ENCODE measurements at places on chromosomes 3 and 15.

DNA sequence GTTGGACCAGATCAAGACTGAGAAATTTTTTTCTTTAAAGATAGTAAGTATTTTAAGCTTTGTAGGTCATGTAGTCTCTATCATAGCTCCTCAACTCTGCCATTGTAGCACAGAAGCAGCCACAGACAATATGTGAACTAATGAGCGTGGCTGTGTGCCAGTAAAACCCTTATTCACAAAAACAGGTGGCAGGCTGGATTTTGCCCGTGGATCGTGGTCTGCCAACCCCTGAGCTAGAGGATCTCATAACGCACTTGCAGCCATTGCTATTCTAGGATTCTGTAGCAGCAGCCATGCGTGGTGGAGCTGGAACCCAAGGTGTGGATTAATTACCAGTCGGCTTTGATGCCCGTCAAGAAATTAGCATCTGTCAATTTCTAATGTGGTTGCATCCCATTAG lies 68.7 kb upstream of the PLXNA1 start:
- DNase-seq, result no peak

DNA sequence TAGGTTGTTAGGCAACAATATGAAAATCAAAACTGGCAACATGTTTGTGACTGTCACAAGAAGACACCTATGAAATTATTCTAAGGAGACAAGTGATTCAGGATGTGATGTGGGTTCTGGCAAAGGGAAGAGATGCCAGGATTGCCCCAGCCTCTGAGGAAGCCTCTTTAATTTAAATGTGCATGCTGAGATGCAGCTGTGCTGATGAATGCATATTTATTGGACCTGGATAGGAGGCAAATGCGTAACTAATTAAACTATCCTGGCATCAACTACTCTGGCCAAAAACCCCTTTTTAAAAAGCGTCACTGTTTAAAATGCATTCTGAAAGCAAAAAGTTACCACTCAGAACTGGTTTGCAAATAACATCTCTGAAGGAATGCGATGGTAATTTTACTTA lies 176.5 kb upstream of the DPH6 start:
- DNase-seq, result no peak

- no peak for DNase-seq
Observed at GRCh38 chr3:50653937-50654595, 20.7 kb upstream of the DOCK3 start.

- DNase-seq, result no peak
Observed at GRCh38 chr3:111069974-111070771, 1.4 kb upstream of the NECTIN3 start.

- DNase-seq, result no peak
Observed at GRCh38 chr15:92050220-92050898, 196.9 kb downstream of the SLCO3A1 start.

DNA sequence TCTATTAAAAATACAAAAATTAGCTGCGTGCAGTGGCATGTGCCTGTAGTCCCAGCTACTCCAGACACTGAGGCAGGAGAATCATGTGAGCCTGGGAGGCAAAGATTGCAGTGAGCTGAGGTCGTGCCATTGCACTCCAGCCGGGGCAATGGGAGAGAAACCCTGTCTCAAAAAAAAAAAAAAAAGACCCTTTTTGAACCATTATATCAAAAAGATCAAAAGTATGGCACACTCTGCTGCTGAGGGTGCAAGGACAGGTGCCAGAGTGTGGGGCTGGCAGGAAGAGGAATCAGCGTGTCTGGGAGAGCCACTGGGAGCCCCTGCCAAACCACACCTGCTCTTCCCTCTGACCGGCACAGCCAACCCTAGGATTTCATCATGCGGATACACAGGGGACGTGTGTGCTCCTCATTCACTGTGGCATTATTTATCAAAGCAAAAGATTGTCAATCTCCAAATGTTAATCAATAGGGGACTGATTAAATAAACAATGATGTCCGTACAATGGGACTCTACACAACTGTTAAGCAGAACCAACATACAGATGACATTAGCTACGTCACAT lies 147.3 kb upstream of the TLE3 start:
- no peak for DNase-seq

DNA sequence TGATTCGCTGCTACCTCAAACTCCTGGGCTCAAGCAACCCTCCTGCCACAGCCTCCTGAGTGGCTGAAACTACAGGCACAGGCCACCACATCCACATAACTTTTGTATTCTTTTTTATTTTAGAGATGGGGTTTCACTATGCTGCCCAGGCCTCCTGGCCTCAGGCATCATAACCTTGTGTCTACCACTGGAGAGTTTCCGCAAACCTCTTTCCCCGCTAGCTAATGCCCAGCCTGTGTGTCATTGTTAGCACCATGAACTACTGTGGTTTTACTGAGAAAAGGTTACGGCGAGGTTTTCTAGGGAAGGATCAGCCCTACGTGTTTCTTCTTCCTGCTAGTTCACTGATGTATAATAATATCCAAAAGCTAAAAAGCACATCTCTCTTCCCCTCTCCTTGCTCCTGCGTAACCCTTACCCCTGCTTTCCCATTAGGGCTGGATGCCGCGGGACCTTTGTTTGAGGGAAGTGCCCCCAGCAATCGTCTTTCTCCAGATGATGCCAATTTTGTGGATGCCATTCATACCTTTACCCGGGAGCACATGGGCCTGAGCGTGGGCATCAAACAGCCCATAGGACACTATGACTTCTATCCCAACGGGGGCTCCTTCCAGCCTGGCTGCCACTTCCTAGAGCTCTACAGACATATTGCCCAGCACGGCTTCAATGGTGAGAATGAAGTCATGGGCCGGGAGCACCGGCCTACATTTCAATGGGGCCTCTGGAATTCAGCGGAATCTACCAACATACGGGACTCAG lies 113.7 kb downstream of the LIPC start:
- no peak for DNase-seq

DNA sequence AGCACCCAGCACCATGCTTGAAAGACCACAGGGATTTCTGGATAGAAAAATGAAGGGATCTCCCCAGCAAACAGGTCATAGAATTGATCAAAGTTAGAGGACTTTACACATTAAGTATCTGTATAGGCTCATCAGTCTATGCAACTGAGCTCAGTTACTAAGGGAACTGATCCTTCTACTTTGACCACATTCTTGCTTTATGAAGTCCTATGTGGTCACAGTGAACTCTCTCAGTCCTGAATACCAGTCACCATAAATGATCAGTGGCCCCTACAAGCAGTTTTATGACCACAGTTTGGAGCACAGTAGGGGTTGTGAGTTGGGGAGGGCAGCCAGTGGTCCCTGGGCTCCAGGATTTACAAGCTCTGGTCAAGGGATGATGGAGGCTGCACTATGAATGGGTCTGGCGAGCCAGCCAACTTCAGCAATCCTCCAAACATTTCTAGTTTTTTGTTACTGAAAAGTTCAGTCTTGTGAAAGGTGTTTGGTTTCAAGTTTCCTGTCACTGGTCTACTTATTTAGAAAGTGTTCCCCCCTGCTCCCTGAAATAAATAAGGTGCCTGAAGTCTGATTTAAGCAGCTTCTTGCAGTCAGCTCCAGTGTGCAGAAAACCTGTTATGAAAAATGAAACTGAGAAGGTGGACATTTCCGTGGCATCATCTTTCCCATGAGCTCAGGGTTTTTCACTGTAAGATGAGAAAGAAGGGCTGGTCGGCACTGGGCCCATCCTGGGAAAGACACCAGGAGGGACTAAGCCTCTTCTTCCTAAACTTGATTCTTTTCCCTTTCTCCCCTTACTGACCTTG lies 75.5 kb downstream of the DAPK2 start:
- DNase-seq, result no peak

- no peak for DNase-seq
Observed at GRCh38 chr3:121467085-121467484, 78.7 kb downstream of the POLQ start.

DNA sequence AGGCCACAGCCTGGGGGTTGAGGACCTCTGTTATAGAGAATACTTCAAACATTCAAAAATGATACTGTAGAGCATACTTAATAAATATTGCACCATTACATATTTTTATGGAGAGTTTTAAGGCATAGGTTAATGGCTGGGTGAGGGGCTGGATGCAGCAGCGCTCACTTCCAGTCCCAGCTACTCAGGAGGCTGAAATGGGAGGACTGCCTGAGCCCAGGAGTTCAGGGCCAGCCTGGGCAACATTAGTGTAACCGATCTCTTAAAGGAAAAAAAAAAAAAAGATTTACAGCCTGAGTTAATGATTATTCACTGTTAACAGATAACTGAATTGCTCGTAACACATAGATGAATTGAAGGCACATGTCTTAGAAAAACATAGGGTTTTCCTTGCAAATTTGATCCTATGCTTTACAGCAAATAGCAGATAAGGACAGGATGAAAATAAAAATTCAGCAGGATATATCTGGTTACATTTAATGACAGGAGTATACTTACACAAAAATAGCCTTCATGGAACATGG lies 282.9 kb downstream of the TBC1D5 start:
- DNase-seq, result no peak

DNA sequence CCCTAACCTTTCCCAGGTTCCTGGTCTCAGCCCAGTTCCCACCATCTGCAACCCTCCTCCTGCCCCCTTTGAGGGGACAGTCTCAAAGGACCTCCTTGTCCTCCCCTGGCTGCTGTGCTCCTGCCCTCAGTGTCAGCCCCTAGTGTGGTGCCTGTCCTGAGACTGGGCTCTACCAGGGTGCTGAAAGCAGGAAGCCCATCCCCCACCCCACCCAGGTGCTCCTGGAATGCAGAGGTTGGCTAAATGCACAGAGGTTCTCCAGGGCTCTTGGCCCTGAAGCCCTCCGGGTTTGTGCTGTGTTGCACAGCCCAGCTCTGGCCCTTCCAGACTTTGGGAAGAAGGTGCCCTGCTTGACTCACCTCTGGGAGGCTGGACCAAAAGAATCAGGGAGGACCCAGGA lies 21.8 kb downstream of the C3orf18 start:
- no peak for DNase-seq

GRCh38 chr15:89163271-89164055 lies 57.9 kb downstream of the RLBP1 start:
- DNase-seq, result no peak

DNA sequence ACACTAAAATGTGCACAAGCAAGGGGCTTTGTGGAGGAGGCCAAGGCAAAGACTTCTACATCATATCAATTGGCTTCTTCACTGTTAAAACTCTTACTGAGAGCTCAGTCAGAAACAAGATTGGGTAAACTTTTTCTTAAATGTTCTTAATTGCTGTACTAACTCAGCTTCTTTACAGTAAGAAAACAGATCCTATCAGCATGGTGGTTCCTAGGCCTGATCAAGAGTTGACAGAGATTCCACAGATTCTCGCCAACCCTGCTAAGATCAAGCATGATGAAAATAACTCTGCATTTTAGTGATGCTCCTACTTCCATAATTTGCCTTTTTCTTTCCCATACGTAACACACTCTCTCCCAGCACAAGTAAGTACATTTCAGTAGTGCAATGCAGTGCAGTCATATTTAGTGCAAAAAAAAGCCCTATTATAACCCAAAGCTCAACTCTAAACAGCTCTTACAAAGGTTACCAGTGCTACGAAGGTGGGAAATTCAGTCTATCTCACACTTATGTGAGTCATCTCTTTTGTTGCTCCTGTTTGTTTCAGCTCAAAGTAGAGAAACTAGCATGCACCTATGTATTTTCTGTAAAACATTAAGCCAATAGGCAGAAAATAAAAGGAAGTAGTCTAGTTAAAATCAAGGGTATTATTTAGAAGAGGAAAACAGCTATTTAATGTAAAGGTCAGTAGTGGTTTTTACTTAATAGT lies 29.9 kb downstream of the TIGIT start:
- DNase-seq, result no peak

DNA sequence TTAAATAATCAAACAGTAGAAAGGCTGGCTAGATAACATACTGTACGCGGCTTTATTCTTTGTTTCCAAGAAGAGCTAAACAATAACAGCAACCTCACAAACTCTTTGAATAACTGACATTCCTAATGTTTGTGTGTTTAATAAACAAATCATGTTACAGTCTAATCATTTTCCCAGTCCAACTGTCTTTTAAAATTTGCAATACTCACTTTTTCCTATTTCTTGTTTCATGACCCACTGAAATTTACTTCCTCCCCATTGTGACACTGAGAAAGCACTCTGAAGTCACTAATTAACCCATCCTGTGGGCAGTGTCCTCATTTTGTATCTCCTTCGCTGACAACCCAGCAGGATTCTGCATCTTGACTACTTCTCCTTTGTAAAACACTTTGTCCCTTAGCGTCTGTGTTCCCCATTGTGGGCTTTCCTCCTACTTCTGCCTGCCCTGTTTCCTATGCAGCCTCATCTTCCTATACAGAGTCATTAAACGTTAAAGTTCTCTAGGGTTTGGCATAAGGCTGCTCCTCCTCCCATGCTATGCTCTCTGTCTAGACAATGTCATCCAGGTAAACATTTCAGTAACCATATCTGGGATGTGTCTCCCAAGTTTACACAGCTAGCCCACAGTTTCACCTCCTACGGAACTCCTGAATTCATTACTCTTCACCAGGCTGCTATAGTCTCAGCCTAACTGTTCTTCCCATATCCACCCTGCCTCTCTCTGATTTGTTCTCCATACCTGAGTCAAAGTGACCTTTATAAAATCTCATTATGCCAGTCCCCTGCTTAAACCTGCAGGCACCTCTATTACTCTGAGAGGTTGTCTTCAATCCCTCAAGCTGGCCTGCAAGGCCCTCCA lies 148.9 kb downstream of the GREM1 start:
- DNase-seq, result peak; percentile 23

GRCh38 chr3:151107701-151108100 lies 22.2 kb downstream of the MED12L start:
- no peak for DNase-seq

- DNase-seq, result no peak
Observed at GRCh38 chr15:99437315-99438223, 128.2 kb upstream of the MEF2A start.

DNA sequence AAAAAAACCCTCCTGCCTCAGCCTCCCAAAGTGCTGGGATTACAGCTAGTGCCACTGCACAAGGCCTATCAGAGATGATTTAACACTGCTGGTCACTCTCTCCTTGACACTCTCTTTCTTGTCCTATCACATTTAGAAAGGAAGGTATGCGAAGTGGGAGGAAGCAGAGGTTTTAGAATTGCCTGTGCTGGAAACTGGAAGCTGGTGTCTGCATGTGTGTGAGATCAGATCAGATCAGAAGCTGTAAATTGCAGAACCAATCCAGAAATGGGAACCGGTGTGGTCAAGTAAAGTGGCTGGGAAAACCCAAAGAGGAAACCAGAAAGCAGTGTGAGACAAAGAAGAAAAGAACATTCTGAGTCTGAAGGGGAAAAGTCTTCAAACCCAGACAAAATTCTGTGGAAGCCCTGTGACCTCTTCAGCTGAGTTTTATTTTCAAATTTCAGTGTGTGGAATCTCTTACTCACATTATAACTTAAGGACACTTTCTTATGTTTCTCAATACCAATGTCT lies 2.8 kb downstream of the EFHB start:
- DNase-seq, result no peak

Data from bronchial epithelial cell (primary cell).